Islet precursor cell (in vitro differentiated cells): ENCODE measurements at places on chromosomes 13 and 19.

- no peak for DNase-seq
These were observed 275.5 kb upstream of the SOX21 start for GRCh38 chr13:94987869-94988268.

GRCh38 chr13:97348569-97349100 is 85.3 kb upstream of the RAP2A start:
- no peak for DNase-seq

- DNase-seq: no peak
These were observed 1.6 kb downstream of the SIGLECL1 start for GRCh38 chr19:51252306-51253079.

- DNase-seq: no peak
These were observed 18.0 kb downstream of the ZC3H4 start for GRCh38 chr19:47095476-47096099.

DNA sequence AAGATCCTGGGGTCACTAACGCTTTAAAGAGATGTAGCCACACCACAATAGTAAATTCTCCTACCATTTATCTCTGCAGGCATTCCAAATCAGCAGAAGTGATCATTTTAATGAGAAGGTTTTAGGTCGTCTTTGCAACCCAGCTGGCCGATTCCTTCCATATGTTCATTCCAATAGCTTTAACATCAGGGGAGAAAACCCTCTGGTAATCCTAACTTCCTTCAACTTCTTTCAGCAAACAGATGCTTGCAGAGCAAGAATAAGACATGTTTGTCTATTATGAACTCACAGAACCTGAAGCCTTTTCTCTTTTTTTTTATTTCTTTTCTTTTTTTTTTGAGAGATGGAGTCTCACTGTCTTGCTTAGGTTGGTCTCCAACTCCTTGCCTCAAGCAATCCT is 498.6 kb upstream of the SLITRK1 start:
- DNase-seq: no peak

GRCh38 chr19:38561053-38561606 is 56.6 kb downstream of the MAP4K1 start:
- DNase-seq: no peak

DNA sequence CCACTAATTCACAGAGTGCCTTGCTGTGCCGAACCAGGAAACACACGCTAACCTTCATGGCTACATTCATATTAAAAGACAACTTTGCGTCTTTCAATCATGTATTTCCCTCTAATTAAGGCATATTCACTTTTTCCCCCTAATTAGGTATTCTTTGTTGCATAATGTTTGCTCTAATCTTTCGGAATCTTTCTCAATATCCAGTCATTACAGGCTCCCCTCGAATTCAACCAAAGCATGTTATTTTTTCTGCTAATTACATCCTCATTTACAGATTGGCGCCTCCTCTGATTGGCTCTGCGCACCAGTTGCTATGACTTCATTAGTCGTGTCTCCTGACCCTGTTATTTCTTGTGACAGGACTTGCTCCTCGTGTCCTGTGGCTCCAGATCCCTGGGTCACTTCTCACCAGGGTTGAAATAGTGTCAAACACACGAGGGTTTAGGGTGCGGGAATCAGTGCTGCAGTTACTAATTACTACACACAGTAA is 226.7 kb upstream of the TSHZ3 start:
- peak; percentile 4 for DNase-seq

GRCh38 chr19:343941-344624 is 513 bp downstream of the MIER2 start:
- DNase-seq: no peak

DNA sequence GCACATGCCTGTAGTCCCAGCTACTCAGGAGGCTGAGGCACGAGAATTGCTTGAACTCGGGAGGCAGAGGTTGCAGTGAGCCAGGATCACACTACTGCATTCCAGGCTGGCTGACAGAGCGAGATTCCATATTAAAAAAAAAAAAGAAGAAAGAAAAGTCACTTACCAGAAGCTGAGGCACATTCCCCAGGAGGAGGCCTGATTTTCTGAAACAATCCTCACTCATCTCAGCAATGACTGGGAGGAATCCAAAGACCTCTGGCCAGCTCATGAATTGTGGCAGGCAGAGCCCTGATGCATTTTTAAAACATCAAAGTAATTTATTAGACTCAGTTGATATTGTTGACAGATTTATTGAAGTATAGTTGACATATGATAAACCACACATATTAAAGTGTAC is 206.3 kb downstream of the FOXO1 start:
- DNase-seq: no peak

DNA sequence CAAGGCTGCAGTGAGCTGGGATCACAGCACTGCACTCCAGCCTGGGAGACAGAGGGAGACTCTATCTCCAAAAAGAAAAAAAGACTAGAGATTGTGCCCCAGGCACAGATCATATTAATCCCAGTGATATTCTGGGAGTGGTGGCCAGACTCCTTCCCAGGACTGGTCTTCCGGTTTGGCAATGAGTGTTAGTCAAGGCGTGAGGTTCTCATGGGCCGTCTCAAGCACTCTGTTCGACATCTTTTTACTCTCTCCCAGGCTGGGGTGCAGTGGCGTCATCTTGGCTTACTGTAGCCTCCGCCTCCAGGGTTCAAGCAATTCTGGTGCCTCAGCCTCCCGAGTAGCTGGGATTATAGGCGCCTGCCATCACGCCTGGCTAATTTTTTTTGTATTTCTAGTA is 5.3 kb upstream of the DPRX start:
- DNase-seq: no peak

DNA sequence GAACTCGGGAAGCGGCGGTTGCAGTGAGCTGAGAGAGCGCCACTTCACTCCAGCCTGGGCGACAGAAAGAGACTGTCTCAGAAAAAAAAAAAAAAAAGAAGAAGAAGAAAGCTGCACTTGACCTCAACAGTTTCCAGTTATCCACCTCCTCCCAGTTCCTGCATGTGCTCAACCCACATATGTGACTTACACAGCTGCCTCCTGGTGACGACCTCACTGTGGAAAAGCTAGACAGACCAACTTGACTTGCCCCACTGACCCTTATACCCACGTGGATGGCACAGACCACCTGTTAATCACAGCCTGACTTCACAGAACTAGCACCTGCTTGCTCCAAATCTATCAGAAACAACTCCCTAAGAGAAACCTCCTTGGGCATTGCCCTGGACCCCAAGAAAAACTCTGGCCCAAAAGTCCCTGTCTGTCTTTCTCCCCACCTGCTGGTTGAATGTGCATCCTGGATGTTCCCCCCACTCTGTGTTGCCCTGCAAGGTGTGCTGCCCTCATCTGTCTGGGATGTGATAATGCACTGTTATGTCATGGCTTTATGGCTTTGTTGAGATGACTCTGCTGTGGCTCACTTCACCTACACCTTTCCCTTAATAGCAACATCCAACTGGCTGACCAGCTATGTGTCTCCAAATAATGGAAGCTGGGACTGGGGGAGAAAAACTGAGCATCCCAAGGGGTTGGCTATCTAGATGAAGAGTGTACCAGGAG is 2.8 kb downstream of the ZNF20 start:
- DNase-seq: no peak

GRCh38 chr13:100460266-100460665 is 128.3 kb downstream of the GGACT start:
- DNase-seq: no peak

GRCh38 chr19:35278578-35279284 is 3.6 kb upstream of the HAMP start:
- no peak for DNase-seq

DNA sequence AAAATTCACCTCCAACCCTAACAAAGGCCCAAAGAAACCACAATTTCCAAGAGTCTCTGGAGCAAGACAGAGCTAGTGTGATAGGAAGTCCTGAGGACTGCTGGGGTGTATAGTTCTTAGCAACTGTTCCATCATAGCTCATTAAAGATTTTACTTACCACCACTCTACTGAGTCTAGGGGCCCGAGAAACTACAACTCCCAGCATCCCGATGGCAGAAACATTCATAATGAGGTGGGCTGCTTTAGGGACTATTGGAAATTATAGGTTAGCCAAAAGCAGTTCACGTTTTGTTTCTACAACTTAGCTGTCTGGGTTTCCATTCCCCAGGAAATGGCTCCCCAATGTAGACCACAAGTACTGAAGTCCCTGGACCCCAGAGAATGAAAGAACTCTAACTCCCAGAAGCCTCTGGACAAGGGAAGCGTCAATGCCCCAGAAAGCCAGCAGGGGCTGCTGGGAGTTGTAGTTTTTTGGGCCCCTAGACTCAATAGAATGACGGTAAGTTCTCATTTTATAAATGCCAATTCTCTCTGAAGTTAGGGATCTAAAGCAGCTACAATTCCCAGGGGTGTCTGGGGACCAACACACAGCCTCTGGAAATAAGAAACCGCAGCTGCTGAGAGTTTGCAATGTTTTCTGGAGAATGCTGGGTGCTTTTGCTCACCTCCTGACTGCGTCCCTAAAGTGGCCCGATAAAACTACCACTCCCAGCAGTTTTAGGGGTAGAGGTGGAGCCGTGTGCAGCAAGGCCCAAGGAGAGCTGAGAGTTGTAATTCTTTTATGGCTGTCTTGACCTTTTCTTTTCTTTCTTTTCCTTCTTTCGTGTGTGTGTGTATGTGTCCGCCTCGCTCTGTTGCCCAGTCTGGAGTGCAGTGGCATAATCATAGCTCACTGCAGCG is 11.1 kb downstream of the FTL start:
- no peak for DNase-seq

- no peak for DNase-seq
These were observed 87.4 kb downstream of the RBM26 start for GRCh38 chr13:79318664-79319063.

GRCh38 chr13:43156916-43157315 is 133.5 kb downstream of the DNAJC15 start:
- DNase-seq: no peak

GRCh38 chr19:57031106-57031505 is 88.7 kb upstream of the USP29 start:
- no peak for DNase-seq

DNA sequence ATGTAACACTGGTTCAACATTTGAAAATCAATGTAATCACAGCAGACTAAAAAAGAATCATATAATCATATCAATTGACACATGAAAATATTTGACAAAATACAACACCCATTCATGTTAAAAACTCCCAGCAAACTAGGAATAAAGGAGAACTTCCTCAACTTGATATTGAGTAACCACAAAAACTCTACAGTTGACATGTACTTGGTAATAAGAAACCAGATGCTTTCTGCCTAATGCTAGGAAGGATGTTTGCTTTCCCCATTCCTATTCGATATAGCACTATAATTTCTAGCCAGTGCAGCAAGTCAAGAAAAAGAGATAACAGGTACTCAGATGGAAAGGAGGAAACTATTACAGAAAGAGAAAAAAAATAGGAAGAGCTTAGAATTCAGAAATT is 26.9 kb downstream of the UFM1 start:
- DNase-seq: no peak

- DNase-seq: peak; percentile 53
These were observed 13.4 kb downstream of the TECR start for GRCh38 chr19:14542711-14543328.

DNA sequence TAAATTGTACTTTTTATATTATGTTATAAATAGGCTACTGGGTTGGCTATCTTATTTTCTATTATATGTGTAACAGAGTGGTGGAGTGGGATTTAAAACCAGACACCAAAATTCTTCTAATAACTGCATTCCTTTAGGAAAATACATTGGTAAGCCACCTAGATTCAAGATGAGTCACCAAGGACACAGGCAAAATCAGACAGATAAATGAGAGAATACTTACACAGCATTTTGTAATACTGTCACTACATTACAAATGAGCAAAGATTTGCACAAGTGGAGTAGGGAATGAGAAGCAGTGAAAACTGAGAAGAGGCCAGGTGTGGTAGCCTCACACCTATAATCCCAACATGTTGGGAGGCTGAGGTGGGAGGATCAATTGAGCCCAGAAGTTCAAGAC is 6.2 kb upstream of the SPART start:
- DNase-seq: no peak

DNA sequence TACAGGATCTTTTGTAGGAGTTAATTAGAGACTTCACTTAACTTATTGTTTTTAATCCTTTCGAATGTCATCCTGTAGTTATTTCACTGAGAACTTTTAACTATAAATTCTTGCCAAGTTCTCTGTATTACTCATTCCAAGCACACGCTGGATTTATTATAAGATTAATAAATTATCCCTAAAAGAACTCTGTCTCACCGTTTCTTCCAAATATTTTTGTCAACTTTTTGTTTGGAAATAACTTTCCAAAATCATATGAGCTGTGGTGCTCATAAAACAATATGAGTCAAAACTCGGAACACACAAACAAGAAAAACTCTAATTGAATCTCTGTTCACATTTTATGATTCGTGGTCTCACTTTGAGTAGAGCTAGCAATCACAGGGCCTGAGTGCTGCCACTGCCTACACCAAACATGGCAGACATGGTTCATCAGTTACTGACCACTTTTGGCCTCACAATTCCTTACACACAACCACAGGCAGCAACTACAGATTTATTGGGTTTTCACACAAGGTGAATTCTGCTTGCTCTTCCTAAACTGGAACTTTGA is 412.0 kb downstream of the FGF14 start:
- no peak for DNase-seq
